NCI-H526 treated with DMSO at 0.1 percent for 48 hours (cell line): ENCODE measurements at places on chromosomes 6 and 20.

DNA sequence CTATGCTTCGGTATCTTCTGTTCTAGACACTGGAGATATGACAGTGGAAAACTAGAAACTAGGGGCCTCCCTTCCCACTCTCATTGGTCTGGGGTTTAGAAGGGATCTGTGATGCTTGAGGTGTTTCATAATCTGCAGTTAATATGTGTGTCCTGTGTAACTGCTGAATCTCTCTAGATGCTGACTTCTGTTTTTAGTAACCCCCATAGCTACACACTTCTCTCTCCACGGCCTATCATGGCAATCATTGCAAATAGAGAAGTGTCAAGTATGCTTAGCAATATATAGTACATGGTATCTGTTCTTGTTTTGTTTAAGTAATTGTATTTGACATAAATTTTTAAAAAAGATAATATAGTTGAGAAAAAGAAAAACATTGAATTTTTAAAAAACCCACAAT lies 394.6 kb upstream of the MMS22L start:
- DNase-seq, result no peak

GRCh38 chr20:24697411-24697810 lies 228.0 kb downstream of the SYNDIG1 start:
- no peak for DNase-seq

DNA sequence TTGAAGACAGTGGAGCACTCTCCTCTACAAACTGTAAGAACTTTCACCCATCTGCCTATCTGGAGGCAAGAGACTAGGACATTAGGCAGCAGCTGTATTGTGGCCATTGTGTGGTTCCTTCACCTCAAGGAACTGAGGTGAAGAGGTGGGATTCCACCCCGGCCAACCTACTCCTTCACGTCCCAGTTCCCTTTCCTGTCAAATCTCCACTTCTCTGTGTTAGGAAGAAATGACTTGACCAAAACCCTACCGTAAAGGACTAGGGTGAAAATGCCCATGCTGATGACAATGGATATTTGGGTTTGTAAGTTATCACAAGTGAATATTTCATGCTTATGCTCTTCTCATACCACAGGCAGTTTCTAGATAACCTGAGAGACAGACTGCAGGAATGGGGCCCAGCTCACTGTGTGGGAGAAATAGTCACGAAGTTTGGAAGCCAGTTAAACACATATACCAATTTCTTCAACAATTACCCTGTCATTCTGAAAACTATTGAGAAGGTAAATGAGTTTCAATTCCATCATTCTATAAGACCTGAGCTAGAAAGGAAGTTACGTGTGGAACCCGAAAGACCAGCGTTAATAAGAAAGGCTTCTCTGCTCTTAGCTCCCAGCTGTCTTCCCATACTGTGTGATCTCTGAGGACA lies 86.6 kb downstream of the ECT2L start:
- DNase-seq, result no peak

- no peak for DNase-seq
Measured at GRCh38 chr6:44681761-44682160, 294.3 kb downstream of the CDC5L start.

DNA sequence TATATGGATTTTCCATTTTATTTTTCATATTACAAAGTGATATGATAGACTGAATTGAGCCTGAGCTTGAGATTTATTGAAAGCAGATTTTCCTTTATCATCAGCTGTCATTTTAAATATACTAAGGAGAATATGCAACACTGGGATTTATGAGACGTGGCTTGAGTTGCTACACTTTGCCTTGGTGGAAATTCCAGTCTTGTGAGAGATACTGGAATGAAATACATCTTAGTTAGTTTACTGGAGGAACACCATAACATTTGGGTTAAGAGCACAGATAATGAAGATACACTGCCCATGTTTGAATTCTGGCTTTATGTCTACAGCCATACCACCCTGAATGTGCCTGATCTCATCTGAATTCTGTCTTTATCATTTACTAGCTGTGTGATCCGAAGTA lies 86.5 kb upstream of the IFNGR1 start:
- DNase-seq, result no peak

DNA sequence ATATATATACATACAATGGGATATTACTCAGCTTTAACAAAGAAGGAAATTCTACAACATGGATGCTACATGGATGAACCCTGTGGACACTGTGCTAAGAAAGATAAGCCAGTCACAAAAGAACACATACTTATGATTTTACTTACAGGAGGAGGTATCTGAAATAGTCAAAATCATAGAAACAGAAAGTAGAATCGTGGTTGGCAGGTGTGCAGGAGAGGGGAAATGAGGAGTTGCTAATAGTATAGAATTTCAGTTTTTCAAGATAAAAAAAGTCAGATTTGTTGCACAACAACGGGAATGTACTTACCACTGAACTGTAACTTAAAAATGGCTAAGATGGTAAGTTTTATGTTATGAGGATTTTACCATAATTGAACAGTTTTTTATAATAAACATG lies 706.3 kb downstream of the TFAP2A start:
- DNase-seq, result no peak

DNA sequence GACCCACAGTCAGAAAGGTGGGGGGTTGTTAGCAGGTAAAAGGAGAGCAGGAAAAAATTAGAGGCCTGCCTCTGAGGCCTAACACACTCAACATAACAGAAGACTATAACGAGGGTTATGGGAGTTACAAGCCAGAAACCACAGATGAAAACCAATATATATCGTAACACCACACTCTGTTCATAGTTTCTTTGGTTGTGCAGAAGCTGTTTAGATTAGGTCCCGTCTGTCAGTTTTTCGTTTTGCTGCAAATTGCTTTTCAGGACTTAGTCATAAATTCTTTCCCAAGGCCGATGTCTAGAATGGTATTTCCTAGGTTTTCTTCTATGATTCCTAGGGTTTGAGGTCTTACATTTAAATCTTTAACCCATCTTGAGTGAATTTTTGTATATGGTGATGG lies 3.7 kb upstream of the MAP3K5 start:
- no peak for DNase-seq

DNA sequence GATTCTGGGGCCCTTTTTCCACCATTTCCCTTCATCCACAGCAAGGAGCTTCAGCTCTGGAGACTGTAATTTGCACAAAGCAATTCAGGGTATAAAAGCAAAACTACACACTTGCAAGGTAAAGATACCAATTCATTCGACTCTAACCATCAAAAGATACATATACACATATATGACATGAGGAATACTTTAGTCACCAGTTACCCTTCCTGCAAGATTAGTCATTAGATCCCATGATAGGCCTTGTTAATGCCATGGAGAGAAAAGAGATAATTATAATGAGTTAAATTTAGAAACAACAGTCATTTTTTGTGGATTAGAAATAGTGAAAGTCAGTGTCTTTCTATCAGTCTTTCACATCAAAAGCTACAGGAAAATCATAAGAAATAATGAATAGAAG lies 204.2 kb downstream of the KCNQ5 start:
- DNase-seq, result no peak

DNA sequence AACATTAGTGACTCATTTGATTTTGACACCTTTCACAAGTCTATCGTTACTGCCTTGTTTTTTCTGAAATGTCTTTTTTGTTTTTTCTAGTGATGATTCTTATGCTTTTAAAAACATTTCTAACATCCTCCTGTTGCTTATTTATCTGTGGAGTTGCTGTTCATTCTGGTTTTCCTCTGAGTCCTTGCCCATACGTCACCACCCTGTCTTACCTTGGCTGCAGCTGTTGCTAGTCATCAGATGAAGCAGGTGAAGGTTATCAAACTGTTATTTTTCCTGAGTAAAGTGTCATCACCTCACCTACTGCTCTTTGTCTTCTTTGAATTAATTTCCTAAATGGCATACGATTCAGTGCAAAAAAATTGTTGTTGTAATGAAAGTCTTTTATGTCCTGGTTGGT lies 376.6 kb downstream of the GRIK2 start:
- DNase-seq, result no peak

GRCh38 chr6:138492113-138492512 lies 7.2 kb downstream of the NHSL1 start:
- DNase-seq, result no peak

DNA sequence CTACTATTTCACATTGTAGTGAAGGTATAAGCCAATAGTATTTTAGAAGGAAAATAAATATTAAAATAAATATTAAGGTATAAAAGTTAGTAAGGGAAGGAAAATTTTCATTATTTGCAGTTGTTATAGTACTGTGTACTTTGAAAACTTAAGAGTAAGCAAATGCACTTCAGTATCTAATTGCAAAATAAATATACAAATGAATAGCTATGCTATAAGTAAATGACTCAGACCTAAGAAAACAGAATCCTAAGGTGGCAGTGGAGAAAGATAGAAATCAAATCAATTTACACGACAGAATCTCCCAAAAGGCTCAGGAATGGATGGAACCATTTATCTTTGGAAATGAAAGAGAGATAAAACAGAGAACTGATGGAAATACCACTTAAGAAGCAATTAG lies 24.7 kb upstream of the UBR2 start:
- no peak for DNase-seq

GRCh38 chr20:19260412-19261090 lies 48.1 kb downstream of the SLC24A3 start:
- no peak for DNase-seq

DNA sequence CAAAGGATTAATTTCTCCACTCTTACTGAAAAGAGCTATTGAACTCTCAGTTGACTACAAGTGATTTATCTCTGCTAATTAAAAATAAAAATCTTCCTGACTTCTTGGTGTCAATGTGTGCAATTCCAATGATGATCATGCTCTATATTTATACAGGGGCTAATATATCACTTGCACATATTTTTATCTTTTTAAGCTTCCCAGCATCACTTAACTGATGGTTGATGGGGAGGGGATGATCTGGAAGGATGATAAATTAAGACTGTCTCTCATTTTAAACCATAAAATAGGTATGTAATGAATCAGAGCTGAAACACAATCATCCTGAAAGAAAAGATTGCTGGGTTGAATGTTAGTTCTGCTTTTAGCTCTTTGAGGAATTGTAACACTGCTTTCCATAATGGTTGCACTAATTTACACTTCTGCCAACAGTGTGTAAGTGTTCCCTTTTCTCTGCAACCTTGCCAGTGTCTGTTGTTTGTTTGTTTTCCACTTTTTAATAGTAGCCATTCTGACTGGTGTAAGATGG lies 169.6 kb upstream of the ECI2 start:
- no peak for DNase-seq

DNA sequence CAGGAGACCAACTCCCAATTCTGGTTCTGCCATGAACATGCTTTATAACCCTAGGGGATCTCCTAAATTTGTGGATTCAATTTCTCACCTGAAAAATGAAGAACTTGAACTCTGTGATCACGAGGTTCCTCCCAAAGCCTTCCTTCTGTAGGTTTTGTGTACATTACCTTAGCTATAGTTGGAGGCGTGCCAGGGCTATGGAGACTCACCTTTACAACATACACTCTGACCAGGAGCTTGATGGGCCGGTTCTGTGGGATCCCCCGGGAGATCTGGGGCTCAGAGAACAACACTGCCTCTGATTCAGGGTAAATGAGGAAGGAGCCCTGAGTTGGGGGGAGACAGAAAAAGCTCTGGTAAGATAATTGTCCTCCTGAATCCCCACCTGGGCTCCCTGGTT lies 34.1 kb downstream of the ERGIC3 start:
- DNase-seq, result no peak

DNA sequence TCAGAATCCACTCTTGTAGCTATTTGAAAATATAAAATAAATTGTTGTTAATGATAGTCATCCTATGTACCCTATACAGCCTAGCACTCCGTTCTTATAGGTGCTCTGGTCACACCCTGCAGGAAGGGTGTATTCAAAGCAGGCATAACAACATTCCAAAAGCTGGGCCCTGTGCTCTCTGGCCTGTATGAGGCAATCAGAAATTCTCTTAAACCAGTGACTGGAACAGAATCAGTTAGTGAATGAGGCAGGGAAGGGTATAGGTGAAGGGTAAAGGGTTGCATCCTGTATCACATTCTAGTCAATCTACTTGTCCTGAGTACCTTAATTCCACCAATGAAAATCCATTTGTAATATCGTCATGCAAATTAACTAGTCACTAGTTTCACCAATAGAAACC lies 154.5 kb upstream of the ZNF217 start:
- DNase-seq, result no peak

DNA sequence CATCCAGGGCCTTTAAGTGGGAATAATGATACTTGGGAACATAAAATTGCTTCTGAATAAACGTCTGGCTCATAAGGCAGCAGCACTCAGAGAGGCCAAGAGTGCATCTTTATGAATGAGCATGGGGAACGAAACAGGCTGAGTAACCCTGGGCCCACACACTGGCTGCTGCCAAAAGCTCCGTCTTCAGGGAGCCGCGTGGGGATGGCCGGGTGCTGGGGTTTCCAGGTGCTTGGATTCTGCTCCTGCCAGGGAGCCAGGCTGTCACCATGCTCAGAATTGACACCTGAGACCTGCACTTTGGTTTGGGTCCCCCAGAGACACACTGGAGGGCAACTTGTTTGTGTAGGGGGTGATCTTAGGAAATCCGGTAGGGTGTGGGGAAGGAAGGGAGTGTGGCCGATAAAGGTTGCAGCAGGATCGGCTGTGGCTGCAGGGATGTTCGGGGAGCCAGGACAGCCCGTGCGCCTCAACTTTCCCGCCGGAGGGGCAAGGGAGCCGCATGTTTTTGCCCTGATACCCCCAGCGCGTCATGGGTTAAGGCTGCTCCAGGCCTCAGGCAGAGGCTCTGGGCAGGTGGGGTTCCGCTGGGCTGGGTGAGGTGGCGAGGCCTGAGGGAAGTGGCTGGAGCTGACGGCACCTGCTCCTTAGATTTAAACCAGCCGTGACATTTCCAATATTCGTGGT lies 101.8 kb downstream of the YTHDF1 start:
- DNase-seq, result no peak
